ENCODE measurements at places on chromosomes 5 and 9.

- no peaks in the 10 kb centered on the region for H3K4me1 ChIP-seq
- no peak overlapping the region for H3K27ac ChIP-seq
- H3K27me3 ChIP-seq: no peaks in the 10 kb centered on the region
- H3K36me3 ChIP-seq: no peaks in the 10 kb centered on the region
- no peak for DNase-seq
- no peak overlapping the region for H3K4me3 ChIP-seq
Measured at GRCh38 chr9:130180516-130180915, 8.3 kb downstream of the NCS1 start.

- peaks cover 82% of the 10 kb centered on the region for H3K36me3 ChIP-seq
- no peaks in the 10 kb centered on the region for H3K4me1 ChIP-seq
- no peak overlapping the region for H3K27ac ChIP-seq
- no peak overlapping the region for H3K4me3 ChIP-seq
Measured at GRCh38 chr5:1330146-1330846, 14.6 kb downstream of the CLPTM1L start.

GRCh38 chr9:137366445-137366810 is 56.5 kb downstream of the EXD3 start:
- no peak for DNase-seq
- no peaks in the 10 kb centered on the region for H3K36me3 ChIP-seq
- no peaks in the 10 kb centered on the region for H3K27me3 ChIP-seq
- no peaks in the 10 kb centered on the region for H3K4me1 ChIP-seq

GRCh38 chr9:137175345-137175961 is 3.6 kb upstream of the TMEM210 start:
- no peak for DNase-seq
- peaks cover 36% of the 10 kb centered on the region for H3K36me3 ChIP-seq
- H3K27me3 ChIP-seq: peaks cover 33% of the 10 kb centered on the region
- H3K4me3 ChIP-seq: no peak overlapping the region
